ENCODE measurements at places on chromosomes 5 and 9.

DNA sequence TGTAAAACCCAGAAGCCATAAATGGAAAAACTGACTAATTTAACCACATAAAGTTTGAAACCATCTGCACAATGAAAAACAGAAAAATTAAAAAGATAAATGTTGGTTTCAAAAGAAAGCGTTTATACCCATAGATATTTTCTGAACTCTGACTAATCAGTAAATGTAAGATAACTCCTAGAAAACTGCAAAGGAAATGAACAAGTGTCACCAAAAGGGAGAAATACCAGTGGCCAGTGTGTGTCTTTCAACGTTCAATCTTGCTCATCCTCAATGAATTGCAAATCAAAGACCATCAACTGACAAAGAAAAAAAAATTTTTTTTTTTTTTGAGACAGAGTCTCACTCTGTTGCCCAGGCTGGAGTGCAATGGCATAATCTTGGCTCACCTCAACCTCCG, 180.1 kb downstream of the SYK start:
- DNase-seq: no peak

- no peak for DNase-seq
Measured at GRCh38 chr9:23622396-23622795, 203.6 kb downstream of the ELAVL2 start.

DNA sequence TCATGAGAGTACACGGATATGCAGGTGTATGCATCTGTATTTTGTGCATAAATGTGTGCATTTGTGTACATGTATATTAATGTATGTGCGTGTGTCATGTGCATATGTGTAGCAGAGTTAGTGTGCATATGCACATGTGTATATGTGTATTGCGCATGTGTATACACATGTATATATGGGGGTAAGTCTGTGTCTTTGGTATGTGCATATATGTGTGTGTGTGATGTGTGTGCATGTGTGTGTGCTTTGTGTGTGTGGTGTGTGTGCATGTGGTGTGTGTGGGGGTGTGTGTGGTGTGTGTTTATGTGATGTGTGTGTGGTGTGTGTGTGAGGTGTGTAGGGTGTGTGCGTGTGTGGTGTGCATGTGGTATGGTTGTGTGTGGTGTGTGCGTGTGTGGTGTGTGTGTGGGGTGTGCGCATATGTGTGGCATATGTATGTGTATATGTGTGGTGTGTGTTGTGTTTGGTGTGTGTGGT, 13.1 kb upstream of the CTSL start:
- no peak for DNase-seq

- peak; percentile 5 for DNase-seq
Measured at GRCh38 chr5:2751592-2752021, at the start of gene IRX2. Gene IRX2, minus strand, starts transcription at chr5:2751677. Its CDS starts 264 bp downstream, at chr5:2751413.

DNA sequence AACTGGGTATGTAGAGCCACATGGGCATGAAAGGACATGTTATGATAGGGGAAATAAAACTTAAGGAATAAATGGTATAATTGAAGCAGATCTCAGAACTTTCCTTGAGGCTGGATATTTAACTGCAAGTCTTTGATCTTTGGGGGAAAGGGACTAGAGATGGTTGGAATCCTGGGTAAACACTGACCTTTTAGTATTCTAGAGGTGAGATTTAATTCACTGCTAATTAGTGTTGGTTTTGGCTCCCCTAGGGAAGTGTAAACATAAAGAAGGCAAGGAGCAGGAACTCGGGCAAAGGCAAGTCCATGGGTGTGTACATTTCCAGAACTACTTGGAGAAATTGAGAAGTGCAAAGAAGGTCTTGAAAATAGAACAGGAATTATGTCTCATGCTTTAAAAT, 16.6 kb downstream of the NIM1K start:
- DNase-seq: no peak

GRCh38 chr5:43227655-43228054, 35.6 kb downstream of the NIM1K start:
- no peak for DNase-seq

DNA sequence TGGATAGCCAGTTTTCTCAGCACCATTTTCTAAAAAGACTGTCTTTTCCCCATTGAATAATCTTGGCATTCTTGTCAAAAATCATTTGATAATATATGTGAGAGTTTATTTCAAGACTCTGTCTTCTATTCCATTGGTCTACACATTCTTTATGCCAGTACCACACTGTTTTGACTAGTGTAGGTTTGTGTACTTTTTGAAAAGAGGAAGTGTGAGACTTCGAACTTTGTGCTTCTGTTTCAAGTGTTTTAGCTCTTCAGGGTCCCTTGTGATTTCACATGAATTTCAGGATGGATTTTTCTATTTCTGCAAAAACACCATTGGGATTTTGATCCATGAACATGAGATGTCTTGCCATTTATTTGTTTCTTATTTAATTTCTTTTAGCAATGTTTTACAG, 78.5 kb upstream of the ALDH1A1 start:
- no peak for DNase-seq

GRCh38 chr9:127096208-127096607, 26.2 kb downstream of the ANGPTL2 start:
- no peak for DNase-seq

- no peak for DNase-seq
Measured at GRCh38 chr9:20528253-20528652, 94.0 kb downstream of the MLLT3 start.

- no peak for DNase-seq
Measured at GRCh38 chr9:9246726-9247125, 1366.1 kb downstream of the PTPRD start.

DNA sequence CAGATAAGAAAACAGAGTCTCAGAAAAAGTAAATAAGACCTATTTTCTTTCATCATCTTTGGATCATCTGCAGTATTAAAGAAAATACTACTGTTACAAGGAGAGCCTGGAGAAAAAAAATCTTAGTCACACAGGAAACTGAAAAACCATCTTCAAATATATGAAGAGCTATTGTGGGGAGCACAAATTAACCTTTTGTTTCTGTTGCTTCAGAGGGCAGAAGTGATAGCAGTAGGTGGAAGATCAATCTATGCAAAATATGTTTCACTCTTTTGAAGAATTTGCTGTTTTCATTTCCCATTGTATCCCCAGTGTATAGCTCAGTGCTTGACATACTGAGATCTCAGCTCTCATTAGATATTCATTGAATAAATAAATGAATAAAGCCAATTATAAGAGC, 13.1 kb upstream of the CEMIP2 start:
- no peak for DNase-seq

- DNase-seq: no peak
Measured at GRCh38 chr5:123732257-123732656, 220.3 kb downstream of the CSNK1G3 start.

DNA sequence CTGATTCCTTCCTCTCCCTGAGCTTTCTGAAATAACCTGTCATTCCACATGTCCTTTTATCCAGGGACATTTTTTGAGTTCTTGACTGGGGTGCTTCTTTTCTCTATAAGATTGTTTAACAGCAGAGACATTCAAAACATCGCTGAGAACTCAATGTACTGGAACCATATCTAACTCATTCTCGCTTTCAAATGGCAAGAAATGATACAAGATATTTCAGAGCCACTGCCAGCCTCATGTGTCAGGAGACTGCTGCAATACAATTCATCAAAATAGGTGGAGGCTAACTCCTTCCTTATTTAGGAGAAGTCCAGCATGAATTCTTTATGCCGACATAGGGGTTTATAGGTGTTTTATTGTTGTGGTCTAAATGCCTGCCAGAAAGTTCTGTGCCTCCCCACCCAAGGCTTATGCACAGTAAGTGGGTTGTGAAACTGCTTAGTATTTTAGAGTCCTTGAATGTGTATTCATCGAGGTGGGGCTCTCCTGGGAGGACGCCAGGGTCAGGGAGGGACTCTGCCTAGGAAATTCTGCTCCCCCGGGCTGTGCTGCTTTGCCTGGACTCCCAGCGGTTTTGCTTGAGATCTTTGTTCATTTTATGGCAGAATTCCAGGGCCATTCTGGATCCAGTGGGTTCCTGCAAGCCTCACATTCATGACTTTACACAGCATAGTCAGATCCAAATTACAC, 53.9 kb downstream of the ZNF474 start:
- no peak for DNase-seq

GRCh38 chr5:102231693-102232619, 64.1 kb downstream of the SLCO4C1 start:
- DNase-seq: no peak

GRCh38 chr5:78720997-78721396, 72.4 kb upstream of the LHFPL2 start:
- DNase-seq: no peak

DNA sequence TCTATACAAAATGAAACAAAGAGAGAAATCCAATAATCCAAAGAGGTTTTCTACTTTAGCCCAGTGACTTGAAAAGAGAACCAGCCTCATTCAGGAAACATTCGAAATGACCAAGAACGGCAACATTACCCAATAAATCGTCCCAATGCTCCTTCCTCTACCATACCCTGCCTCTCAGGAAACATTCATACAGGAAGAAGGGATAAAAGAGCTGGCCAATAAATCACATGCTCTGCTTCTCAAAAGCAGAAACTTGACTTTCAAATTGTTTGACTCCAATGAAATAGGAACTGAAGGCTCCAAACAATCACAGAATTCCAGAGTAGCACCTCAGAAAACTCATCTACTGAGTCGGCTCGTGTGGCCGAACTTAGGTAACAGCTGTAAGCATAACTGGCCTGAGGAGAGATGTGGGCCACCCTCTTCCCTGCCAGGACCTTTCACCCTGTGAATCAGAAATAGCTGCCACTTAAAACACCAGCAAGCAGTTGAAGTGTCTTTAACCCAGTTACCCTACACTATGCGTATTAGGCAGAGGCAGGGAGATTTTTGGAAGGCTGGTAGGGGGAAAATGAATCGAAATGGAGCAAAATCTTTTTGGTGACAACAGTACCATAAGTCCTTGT, 14.6 kb downstream of the ARL15 start:
- no peak for DNase-seq

GRCh38 chr9:74817281-74817810, 70.4 kb downstream of the TRPM6 start:
- DNase-seq: no peak

- no peak for DNase-seq
Measured at GRCh38 chr5:110865400-110866094, 126.7 kb downstream of the SLC25A46 start.

GRCh38 chr9:76087976-76088375, 197.5 kb downstream of the PCSK5 start:
- no peak for DNase-seq

DNA sequence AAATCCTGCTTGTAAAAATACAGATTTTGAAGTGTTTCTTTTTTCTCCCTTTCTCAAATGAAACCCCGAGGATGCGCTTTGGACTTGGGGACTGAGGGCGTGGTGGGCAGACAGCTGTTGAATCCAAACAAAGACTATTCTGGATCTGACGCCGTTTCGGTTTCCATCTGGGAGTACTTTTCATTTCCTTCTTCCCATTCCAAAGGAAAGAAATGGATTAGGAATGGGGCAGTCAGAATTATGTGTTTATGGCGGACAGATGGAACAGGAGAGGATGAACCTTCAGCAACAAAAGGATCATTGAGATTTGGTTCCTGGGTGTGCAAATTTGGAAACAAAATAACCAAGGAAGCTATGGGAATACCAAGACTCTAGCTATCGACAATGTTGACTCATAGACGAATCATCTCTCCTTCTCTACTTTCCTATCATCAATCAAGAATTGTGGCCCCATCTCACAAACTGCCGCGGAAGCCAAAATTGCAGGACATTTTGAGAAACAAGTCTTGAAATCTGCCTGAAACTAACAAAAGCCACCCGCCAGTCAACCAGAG, 300.6 kb downstream of the PARP8 start:
- DNase-seq: no peak

DNA sequence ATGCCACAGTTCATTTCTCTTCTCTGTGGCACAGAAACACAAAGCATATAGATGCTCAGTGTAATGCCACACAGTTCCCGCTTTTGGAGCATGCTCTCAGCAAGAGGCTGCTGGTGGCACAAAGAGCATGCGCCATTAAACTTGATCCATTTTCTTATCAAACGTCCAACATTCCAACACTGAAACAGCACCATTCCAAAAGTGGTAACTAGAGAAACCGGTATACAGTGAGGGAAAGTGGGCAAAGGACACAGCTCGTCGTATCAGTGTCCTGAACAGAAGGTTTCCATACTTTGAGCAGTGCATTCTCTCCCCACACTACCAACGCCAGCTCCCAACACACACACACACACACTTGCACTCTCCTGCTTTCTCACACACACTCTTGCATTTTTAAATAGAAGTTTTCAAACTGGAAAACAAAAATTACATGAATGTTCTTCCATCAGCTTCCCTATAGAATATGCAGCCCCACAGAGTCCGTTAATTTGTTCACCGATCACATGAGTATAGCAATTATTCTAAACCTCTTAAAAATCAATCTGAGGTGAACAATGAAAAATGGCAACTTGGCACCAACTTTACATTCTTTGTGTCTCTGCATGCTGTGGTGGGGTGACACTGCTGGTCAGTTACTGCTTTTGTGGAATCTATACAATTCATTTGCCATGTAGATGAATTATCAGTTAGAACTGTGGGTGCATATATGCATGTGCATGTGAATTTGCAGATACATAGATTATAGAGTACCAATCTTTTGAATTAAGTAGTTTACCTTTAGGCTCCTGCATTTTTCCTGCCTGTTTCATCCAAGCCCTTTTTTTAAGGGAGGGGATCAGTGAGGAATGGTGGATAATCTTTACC, 5.7 kb downstream of the NFIB start:
- no peak for DNase-seq

GRCh38 chr5:148882332-148882731, 55.9 kb downstream of the ADRB2 start:
- no peak for DNase-seq

GRCh38 chr5:92353107-92354030, 970.3 kb upstream of the ARRDC3 start:
- DNase-seq: no peak

- DNase-seq: no peak
Measured at GRCh38 chr9:14401911-14402310, 88.0 kb upstream of the NFIB start.

DNA sequence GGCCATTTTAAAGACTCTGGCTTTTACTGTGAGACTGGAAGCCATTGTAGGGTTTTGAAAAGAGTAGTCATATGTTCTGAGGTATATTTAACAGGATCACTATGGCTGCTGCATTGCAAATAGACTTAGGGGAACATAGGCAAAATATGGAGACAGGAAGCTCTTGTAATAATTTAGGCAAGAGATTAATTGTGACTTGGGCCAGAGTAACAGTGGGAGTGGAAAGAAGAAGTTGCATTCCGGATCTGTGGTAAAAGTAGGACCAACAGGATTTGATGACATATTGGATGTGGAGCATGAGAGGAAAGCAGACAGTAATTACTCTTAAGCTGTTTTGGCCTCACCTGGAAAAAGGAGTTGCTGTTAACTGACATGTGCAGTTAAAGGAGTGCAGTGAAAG, 85.6 kb downstream of the SMIM15 start:
- DNase-seq: no peak

Measured in anterior cingulate cortex (tissue), 58 donors.